C1 segment of cervical spinal cord (tissue), 14 donors: ENCODE measurements at places on chromosomes 6 and 20.

DNA sequence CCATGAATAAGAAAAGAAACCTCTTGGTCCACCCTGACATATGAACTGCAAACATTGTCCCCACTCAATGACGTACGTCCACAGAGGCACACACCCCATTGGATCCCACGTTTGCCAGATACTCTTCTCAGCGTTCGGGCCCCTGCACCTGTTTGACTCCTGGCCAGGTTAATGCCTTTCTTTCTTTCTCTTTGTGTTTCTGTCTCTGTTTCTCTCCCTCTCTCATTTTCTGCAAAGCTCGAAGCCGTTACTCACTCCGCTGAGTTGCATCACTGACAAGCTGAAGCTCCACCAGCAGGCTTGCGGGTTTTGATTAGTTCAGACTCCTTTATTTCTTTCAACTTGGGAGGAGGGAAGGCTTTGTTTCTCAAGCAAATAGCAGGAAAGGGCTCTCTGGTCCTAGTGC, 135.5 kb upstream of the SUPT3H start:
- DNase-seq: no peak

DNA sequence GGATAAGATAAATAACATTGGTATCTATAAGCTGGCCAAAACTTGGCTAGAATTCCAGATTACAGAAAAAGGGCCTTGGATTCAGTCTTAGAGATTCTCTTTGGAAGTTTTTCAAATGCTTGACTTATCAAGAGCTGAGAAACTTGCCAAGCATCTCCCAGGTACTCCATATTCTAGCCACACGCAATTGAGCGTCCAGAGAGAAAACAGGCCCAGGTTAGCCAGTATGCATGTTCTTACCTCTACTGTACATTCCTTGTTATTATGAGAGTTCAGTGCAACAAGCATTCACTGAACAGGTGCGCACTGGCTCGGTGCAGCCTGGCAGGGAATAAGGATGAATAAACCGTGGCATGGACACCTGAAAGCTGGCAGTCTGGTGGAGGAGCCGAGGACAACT, 13.7 kb downstream of the CRNKL1 start:
- DNase-seq: no peak

- no peak for DNase-seq
These were observed 215.0 kb upstream of the PLCB4 start for GRCh38 chr20:8853805-8854338.

DNA sequence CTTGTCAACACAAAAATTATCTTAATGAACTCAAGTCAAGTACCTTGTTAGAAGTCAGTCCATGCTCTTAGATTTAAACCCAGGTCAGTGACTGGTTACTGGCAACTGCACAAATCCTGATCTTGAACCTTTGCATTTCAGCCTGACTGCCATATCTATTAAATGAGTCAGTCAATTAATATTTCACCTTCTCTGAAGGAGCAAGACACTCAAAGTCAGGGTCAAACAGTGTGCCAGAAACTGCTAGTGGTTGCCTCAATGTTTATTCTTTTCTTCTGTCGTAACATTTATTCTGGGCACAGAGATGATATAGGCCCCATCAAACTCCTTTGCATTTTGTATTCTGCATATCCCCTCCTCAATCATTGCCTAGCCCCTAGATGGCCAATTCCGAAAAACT, 193.9 kb upstream of the MOCS1 start:
- DNase-seq: no peak

- no peak for DNase-seq
These were observed 43.6 kb downstream of the DLL1 start for GRCh38 chr6:170247178-170247701.

DNA sequence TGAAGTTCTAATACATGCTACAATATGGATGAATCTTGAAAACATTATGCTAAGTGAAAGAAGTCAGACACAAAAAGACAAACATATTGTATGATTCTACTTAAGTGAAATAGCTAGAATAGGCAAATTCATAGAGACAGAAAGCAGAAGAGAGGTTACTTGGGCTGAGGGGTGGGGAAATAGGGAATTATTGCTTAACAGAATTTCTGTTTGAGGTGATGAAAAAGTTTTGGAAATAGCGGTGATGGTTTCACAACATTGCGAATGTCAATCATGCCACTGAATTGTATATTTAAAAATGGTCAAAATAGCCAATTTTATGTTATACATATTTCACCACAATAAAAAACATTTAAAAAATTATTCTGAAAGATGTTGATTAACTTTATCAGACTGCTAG, 6.1 kb downstream of the SLC26A8 start:
- no peak for DNase-seq

DNA sequence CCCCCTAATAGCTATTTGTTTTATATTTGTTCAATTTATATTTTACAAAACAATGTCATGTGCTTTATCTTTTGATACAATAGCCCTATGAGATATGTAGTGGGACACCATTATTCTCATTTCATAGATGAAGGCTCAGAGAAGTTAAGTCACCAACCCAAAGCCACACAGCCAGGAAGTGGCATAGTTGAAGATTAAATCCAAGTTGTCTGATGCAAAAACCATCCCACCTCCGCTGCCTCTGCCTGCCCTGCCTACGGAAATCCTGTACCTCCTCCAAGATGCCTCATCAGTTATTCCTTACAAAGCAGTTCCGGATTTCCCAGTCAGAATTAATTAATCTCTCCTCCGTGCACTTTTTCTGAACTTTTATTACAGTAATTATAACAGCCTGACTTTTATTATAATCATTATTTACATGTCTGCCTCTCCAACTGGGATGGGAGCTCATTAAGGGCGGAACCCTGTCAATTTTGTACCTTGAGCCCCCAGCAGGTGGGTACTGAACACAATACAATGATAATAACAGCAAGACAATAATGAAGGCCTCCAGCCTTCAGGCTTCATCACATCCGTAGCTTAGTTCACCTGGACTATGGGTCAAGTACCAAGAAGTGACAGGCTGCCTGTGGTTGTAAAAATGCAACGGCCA, 54.7 kb downstream of the LRFN2 start:
- no peak for DNase-seq

- no peak for DNase-seq
These were observed 28.1 kb downstream of the TOX2 start for GRCh38 chr20:43942667-43943285.

- no peak for DNase-seq
These were observed 6.1 kb upstream of the NSFL1C start for GRCh38 chr20:1472556-1473245.

- DNase-seq: no peak
These were observed 17.5 kb downstream of the ACSS1 start for GRCh38 chr20:25040438-25040831.

DNA sequence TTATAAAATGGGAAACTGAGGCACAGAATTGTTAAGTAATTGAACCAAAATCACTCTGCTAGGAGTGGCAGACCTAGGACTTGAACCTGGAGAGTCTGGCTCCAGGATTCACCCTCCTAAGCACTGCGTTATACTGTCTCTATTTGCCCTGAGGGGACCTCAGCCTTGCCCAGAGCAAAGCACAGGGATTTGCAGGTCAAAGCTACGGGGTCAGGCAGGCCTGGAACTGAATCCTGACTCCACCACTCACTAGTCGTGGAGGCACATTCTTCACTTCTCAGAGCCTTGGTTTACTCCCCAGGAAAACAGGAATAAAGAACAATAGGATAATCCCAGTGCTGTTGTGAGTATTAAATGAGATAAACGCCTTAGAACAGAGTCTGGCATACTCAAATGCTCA, 19.4 kb downstream of the KCNK15 start:
- no peak for DNase-seq

DNA sequence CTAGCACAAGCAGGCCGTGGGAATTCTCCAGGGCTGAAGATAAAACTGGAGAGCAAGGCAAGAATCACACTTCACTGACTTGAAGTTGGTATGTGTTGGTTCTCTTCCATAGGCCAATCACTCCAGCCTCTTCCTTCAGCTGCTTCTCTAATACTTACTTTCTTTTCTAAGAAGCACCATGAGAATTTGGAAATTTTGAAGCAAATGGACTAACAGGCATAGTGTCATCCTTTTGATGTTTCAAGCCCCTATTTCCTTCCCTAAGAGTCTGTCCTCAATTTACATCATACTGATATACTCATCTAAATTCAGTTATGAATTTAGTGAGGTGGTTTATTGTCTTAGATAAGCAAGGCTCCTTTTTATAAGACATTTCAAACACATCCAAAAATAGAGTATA, 24.0 kb downstream of the SLC26A8 start:
- DNase-seq: no peak

GRCh38 chr6:149860834-149861602, 3.1 kb downstream of the LRP11 start:
- DNase-seq: no peak

DNA sequence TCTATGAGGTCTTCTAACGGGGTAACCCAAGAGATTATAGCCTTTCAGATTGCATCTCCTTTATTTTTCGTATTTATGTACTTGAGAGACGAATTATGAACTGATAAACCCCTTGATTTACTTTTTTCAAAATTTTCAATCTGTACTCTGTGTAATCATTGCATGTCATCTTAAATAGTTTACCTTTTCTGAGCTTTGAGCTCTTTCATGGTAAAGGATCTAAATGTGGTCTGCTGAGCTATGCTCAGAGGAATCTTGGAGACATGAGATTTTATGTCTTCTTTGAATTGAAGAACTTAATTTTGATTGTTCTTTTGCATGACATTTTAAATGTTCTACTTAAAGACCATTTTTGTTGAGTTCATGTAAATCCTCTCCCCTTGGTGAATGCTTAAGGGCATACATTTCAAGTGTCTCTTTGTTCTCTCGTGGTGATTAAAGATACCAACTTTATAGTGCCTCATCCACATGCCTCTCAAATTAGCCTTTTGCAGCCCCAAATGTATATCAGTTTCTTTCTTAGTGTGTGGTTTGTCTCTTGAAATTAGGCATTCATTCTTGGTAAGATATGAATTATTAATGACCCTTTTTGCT, 116.3 kb upstream of the SCGN start:
- DNase-seq: no peak

DNA sequence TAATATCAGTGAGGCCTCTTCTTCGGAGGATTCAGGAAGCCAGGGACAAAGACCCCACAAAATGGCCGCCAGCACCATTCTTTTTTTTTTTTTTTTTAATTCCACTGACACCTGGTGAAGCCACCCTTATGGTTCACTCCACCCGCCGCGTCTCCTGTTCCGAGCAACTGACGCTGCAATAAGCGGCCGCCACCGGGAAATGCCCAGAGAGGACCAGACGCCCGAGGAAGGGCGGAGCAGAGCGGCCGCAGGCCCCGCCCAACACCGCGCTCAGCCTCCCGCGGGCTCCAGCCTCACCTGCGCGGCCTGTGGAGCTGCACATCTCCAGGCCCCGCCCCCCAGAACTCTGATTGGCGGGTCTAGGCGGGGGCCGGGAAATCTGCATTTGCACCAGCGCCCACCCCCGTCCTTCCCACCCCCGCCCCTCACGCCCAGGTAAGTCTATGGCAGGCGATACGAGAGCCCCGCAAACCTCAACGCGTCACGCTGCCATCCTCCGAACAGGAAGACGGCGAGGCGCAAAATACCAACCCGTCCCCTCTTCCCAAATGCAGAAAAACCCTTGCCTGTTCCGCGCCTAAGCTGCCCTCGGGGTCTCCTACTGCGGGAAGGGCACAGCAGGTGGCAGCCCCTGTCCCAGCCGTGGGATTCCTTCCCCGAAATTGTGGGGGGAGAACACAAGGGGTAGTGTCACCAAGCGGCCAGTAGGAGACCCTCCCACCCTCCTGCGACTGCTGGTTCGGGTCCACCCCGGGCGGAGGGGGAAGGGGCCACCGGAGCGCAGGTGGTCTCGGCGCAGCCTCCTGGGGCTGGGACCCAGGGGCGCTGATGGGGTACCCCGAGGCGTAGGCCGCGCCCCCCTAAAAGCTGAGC, 960 bp downstream of the ATP9A start:
- DNase-seq: peak; percentile 61

DNA sequence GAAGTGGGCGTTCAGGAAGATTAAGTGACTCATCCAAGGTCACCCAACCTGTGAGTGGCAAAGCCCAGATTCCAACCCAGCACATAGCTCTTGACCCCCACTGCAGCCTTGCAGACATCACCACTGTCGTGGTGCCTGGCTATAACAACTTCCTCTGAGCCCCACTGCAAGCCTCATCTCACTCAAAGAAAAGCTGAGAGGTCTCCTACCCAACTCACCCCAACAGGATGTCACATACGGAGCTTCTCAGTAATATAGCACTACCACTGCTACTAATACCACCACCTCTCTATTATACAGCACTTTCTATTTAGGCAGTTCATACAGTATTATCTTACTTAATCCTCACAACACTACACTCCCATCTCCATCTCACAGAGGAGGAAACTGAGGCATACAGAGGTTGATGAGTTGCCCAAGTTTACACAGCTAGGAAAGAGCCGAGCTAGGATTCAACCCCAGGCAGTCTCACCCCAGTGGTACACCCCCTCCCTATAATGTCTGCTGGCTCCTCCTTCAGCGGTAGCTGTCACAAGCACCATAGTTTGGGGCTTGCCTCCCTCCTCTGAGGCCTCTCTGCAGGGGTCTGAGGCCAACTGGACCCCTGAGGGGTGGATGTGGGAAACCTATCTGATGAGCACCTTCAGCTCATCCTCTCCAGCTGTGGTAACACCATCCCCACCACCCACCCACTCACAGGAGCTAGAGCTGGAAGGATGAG, 19.5 kb downstream of the TFEB start:
- no peak for DNase-seq

DNA sequence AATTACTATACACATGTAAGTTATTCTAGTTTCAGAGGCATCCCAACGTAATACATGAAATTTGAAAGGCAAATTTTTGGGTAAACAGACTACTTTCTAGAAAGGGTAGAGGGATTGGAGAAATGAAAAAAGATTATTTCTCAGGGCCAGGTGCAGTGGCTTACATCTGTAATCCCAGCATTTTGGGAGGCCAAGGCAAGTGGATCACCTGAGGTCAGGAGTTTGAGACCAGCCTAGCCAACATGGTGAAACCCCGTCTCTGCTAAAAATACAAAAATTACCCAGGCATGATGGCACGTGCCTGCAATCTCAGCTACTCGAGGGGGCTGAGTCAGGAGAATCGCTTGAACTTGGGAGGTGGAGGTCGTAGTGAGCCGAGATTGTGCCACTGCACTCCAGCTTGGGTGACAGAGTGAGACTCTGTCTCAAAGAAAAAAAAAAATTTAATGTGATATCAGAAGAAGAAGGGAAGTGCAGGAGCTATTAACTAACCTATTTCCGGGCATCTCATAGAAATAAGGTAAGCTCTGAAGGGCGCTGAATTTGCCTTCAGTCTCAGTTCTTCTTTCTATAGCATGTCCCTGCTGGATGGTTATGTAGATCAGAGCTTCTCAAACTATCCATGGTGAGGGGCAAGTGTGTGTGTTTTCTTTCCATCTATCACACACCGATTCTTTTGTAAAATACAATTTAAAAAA, 100.3 kb upstream of the MTHFD1L start:
- no peak for DNase-seq
